NCI-H1092 (cell line): ENCODE measurements at places on chromosomes 1 and 21.

- no peak for DNase-seq
Measured at GRCh38 chr1:244545511-244545910, 84.4 kb downstream of the CATSPERE start.

DNA sequence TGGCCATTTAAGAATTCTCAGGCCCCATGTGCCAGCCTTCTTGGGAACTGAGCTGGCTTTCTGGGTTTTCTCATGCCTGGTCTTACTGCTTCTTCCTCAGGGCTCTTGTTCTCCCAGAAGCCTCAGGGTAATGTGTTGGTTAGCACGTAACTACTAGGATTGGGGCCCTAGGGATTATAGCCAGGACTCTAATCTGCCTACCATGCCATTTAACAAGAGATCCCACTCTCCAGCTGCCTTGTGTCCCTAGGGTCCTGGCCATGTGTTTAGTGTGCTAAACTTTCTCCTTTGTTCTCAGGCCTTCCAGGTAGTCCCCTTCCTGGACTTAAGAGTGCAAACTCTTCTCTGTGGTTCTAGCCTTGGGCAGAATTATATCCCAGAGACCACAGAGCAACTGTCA lies 2.2 kb upstream of the SH3BGRL3 start:
- DNase-seq, result no peak

- peak; percentile 94 for DNase-seq
Measured at GRCh38 chr1:21573971-21574465, 64.8 kb downstream of the ALPL start.

- DNase-seq, result no peak
Measured at GRCh38 chr1:47987601-47988000, 9.6 kb downstream of the TRABD2B start.

GRCh38 chr1:116497656-116498055 lies 73.2 kb downstream of the CD58 start:
- DNase-seq, result no peak

DNA sequence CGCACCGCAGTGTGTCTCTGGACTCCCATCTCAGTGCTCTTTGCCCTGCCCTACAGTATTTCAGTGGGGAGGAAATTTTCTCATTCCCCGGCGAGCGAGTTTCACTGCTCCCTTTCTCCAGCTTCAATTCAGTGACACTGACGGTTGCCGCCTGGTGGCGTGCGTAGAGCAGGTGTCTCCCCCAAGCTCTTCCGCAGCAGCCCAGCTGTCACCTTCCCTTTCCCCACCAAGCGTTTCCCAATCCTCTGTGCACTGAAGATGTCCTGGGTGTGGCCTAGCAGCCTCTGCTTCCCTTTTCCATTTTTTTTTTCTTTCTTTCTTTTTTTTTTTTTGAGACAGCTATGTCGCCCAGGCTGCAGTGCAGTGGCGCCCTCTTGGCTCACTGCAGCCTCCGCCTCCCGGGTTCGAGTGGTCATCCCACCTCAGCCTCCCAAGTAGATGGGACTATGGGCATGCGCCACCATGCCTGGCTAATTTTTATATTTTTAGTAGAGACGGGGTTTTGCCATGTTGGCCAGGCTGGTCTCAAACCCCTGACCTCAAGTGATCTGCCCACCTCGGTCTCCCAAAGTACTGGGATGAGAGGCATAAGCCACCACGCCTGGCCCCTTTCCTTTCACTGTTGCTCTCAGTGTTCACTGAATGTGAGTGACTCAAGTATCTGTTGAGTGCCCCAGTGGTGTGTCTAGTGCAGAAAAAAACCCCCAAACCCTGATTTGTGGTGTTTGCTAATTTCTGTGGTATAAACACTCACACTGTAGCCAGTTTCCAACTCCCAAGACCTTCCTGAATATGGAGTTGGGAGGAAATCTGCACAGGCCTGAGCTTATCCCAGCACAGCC lies 30.1 kb downstream of the TNFRSF1B start:
- no peak for DNase-seq

GRCh38 chr1:109315288-109315687 lies 8.5 kb upstream of the MYBPHL start:
- DNase-seq, result no peak

GRCh38 chr1:202268817-202269216 lies 72.9 kb downstream of the UBE2T start:
- no peak for DNase-seq

GRCh38 chr1:240387051-240387450 lies 224.9 kb downstream of the GREM2 start:
- no peak for DNase-seq

DNA sequence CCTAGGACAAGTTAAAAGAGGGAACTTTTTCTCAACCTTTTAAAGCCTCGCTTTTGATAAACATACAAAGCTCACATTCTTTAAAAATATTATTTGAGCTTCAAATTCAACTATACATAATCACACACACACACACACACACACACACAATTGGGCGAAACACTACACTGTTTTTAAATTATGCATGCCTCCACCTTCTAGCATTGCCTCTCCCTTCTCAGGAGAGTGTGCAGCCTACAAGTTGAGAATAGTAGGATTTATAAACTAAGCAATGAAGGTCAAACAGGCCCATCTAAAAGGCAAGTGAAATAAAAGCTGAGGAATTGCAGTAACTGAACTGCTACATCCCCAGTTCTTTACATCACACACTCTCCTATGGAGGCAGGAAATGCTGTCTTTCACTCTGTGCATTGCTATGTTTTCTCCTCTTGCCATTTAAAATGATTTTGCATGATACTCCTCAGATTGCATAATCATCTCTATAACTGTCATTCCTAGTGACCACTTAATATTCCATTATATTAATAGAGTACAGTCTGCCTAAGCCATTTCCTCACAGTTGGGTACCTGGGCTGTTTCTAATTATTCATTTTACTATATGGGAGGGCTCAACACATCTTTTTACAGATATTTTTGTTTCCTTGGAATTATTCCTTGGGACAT lies 92.5 kb upstream of the KCNE2 start:
- no peak for DNase-seq

DNA sequence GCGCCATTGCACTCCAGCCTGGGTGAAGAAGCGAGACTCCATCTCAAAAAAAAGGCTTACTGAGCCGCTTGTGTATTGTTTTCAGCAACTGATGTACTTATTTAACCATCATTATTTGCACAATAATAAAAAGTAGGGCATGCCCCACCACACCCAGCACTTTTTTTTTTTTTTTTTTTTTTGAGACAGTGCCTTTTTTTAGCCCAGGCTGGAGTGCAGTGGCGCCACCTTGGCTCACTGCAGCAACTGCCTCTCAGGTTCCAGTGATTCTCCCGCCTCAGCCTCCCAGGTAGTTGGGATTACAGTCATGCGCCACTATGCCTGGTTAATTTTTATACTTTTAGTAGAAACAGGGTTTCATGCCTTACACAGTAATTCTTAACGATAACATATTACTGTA lies 12.2 kb upstream of the TRNAU1AP start:
- DNase-seq, result no peak

GRCh38 chr1:227953022-227953412 lies 5.3 kb upstream of the WNT9A start:
- no peak for DNase-seq

DNA sequence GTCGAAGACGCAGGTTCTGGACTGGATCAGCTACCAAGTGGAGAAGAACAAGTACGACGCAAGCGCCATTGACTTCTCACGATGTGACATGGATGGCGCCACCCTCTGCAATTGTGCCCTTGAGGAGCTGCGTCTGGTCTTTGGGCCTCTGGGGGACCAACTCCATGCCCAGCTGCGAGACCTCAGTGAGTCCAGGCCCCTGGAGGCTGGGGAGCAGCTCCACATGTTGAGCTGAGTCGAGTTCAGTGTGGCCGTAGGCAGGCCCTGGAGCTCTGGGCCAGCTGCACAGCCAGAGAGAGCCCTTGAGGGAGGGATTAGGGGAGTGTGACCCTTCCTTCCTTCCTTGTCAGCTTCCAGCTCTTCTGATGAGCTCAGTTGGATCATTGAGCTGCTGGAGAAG lies 1.6 kb downstream of the ELF3 start:
- DNase-seq, result no peak

DNA sequence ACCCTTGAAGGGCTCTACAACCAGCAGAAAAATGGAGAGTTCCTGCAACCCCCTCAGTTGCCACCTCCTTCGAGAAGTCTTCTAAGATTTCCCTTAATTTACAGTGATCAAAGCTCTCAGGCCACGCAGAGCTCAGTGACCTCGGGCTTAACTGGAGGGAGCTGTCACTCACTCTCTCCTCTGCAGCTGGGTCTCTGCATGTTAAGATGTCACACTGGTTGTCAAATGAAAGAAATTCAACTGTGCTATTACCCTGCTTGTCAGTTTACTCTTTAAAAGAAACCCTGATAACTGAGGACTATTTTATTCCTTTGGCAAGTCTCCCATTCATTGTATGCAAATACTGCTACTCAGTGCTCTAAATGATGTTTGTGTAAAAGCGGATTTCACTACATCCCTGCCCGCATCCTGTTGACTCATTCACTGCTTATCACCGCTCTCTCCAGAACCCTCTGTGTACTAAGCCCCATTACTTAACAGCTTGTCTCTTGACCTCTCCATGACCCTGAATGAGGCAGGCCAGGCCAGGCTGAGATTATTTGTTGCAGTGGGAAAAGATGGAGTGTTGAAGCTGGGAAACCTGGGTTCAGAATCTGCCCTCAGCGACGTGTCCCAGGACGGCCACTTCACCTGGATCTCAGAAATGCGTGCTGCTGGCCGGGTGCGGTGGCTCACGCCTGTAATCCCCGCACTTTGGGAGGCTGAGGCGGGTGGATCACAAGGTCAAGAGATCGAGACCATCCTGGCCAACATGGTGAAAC lies 13.7 kb downstream of the DHRS3 start:
- DNase-seq, result peak; percentile 6

DNA sequence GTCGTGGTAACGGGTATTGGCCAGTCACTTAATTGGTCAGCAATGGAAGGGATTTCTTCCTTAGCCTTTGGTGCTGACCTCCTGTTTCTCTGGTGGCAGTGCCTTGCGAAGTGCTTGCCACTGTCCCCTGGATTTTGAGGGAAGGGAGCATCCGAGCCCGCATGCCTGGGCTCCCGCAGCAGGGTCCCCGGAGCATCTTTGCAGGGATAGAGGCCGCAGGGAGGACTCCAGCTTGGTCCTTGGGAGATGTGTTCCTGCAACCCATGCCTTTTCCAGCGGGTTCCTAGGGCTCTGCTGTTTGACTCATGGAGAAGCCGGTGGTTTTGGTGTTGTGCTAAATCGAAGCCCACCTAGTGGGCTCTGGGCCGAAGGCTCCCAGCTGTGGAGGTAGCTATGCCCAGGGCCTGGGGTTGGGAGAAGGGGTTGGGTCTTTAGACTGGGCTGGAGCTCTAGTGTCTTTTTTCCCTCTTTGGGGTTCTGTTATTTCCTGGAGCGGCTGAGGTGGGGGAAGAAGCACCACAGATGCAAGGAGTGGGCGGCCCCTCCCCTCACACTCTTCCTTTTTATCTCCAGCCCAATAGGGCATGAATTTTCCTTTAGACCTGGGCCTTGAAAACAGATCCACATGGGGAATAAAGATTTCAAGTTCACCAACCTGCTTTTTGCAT lies 39.0 kb downstream of the PIK3CD start:
- no peak for DNase-seq

DNA sequence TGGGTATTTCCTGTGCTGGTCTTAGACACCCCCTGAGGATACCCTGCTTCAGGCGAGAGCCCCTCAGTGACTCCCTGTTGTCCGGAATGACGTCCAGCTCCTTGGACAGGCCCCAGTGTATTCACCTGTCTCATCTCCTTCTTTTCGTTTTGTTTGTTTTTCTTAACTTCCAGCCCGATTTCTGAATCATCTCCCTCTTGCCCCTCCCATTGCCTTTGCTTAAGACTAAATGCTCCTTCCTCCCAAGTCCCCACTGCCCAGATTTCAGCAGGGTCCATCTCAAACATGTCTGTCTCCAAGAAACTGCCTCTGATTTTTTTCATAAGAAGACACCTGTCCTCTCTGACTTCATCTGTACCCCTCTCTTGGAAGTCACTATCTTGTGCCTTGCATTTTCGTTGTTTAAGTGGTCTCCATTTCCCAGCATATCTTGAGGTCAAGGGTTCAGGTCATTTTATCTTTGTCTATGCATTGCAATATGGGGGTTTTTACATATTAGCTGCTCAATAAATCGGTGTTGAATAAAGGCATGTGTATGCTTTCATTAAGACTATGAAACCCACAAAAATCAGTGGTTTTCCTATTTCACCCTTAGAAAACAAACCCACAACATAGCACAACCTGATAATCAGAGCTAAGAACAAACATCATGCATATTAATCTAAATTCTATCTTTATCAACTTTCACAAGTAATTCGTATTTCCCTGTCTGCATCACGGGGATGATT lies 58.4 kb upstream of the LGALS8 start:
- no peak for DNase-seq

DNA sequence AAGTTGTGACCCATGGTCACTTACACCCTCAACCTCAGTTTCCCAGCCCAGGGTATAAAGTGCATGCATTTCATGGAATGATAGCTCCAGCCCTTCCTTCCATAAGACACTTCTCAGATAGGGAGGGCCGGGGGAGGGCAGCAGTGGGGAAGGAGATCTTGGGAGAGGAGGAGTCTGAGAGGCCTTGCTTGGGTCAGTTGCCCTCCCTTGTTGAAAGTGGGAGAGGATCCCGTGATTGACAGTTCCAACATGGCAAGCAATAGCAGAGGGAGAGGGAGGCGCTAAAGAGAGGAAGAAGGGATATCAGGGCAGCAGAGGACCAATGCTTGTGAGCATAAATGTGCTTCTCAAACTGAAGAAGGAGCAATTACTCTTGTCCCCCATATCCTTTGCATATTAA lies 244.4 kb downstream of the CHRM3 start:
- DNase-seq, result no peak

DNA sequence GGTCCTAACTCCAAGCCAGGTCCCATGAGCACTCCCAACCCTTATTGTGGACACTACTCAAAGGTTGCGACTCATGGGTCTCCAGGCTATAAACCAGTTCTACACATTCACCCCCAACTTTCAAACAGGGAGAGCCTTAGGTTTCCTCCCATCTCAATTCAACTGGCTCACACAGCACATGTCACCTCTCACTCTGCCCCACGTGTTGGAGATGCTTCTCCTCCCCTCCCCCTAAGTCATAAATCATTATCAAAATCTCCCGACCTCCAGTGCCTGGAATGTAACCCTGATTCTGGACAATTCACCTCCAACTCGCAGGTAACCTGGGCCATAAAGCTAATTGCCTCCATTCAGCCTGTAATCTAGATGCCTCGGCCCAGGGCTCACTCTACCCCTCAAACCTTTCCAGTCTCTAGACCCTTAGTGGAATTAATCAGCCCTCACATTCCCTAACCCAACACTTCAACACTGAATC lies 595 bp downstream of the AK2 start:
- DNase-seq, result no peak

DNA sequence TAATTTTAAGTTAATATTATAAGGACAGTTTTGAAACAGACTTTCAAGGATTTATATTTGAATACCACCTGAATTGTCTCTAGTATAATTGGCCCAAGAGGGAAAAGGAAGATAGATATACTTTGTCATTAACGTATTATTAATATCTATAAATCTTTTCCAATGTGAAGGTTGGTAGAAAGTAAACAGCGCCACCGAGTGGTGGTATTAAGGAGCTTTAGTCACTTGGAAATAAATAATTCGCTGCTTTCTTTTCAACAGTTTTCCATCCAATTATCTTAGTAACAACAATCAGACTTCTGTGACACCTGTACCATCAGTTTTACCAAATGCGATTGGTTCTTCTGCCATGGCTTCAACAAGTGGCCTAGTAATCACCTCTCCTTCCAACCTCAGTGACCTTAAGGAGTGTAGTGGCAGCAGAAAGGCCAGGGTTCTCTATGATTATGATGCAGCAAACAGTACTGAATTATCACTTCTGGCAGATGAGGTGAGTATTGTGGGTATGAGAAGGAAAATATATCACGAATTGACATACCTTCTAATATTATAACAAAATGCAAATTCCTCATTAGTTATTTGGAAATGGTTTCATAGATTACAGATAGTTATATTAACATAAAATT lies 37.7 kb downstream of the SH3GLB1 start:
- no peak for DNase-seq

- DNase-seq, result no peak
Measured at GRCh38 chr1:158689875-158690274, 3.4 kb upstream of the SPTA1 start.
